ENCODE measurements at places on chromosomes 1 and 21.

DNA sequence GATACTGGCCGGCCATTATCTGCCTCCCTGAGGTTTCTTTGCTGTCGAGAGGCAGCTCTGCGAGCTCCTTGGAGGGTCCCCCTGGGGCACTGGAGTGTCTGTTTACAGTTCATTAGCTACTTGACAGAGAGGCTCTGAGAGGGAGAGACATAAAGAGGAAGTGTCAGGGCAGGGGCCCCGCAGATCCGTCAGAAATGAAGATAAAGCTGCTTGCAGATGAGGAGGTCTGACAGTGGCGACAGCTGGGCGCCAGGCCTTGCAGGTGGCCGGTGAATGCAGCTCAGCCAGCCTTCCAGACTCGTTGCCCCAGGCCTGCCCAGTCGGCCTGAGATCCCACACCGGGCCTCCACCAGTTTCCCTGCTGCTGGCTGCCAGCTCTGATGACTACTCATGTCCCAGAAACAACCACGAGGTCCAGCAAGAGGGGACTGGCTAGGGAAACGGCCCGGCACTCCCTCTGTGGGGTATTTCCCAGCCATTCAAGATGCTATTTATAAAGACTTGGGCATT lies 84.7 kb downstream of the DISP3 start:
- no peak for DNase-seq

DNA sequence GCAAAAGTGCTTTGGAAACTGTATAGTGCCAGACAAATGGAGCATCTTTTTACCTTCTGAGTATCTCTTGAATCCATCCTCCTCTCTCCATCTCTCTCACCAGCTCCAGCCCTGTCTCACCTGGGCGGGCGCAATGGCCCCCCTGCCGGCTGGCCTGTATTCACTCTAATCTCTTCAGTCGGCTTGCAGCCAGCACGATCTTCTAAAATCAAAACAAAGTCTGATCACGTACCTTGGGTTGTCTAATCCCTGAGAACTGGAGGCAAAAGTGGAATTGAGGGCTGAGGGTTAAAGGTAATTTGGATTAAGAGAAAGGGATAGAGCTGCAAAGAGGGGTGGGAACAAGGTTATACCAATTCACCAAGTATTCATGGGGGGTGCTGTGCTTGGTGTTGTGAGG lies 46.0 kb upstream of the LRRN2 start:
- DNase-seq, result no peak

GRCh38 chr1:71014178-71014579 lies 33.4 kb downstream of the PTGER3 start:
- DNase-seq, result no peak

DNA sequence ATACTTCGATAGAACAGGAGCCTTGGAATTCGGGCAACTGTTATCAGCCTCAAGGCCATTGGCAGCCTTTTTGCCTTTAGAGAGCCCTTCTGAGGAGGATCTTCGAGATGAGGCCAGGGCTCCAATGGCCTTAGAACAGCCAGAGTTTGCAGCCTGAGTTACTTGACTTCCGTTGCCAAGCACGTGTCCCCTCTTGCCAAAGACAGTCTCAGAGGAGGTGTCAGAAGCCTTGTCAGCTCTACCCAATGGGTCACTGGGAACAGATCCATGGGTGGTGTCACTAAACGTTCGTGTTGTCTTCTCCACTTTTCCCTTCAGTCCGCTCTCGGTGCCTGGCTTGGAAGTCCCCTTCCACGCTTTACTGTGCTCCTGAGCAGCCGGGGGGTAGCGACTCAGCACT lies 73.2 kb downstream of the KDM1A start:
- no peak for DNase-seq

DNA sequence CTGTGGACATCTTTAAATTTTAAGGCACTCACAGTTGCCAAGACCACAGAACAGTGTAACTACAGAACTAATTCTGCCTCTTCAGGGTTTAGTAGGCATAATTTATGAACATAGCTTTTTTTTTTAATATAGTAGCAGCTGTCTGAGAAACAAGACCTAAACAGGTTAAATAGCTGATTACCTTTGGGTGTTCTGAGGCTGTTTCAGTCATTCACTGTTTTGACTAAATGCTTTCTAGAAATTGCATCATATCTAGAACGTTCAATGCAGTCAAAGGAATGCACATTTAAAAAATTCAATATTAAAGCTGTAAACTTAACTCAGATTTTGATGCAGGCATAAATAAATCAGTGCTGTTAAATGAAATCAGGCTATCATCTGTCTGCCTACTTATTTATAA lies 101.6 kb downstream of the BRINP3 start:
- DNase-seq, result no peak

DNA sequence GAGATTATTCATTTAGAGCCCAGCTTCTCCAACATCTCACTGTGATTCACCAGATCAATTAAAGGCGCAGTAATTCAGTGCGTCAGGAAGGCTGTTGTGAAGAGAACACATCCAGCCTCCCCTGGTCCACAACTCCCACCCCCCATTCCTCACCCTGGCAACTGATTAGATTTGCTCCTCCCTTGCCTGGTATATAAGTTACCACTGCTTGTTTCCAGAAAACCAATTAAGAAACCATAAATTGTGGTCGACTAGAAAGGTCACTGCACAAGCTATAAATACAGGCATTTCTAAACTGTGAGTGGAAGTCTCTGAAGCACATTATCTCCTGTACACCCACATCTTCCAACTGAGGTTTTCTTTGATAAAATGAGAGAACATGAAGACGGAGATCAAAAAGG lies 41.9 kb downstream of the FAM163A start:
- DNase-seq, result no peak

DNA sequence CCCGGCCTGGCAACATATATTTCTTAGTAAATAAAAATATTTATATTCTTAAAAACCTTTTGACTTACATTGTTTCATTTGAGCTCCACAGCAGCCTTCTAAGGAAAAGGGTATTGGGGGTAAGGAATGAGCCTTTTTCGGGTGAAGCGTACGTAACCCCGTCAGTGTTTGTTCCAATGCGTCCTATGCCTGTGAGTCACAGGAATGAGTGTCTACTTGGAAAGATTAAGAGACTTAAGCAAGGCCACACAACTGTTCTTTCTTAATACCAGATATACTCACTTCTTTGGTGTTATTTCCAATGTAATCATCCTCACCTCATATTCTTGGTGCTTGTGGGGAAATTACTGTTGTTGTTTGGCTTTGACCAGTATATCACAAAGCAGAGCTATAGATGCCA lies 22.7 kb downstream of the WDTC1 start:
- no peak for DNase-seq

DNA sequence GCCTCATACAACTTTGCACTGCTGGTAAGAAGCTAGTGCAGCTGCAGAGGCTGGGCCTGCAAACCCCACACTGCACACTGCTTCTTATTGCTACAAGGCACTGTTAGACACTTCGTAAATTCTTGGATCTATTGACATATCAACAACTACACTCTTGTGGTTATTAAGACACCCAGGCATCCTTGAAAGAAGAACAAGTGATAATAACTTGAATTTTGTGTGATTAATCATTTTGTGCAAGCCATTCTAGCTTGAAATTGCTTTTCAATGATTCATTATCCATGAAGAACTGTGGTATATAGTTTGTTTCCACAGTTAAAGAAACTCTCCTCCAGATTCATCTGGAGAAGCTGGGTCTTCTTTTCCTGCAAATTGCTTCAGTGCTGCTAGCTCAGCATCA lies 33.7 kb upstream of the IFI44L start:
- DNase-seq, result no peak

DNA sequence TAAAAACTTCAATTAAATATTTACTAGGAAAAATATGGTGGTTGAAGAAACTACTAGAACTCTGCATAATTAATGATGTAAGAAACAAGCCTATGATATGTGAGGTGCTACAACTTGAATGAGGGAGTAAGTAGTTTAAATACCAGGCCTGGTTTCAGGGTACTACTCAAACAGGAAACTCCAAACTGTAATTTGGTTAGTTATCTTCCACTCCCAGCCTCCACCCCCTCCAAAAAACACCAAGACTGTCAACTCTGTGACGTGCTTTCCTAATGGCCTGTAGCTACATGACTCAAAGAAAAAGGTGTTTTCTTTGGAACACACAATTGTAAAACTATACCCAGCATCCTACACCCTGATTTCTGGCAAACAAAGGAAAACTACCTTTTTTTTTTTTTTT lies 55.9 kb upstream of the RCC1 start:
- DNase-seq, result peak; percentile 32

GRCh38 chr1:80640978-80641377 lies 1159.8 kb upstream of the ADGRL2 start:
- DNase-seq, result no peak

- DNase-seq, result no peak
Observed at GRCh38 chr1:177174921-177175634, 4.3 kb downstream of the BRINP2 start.

DNA sequence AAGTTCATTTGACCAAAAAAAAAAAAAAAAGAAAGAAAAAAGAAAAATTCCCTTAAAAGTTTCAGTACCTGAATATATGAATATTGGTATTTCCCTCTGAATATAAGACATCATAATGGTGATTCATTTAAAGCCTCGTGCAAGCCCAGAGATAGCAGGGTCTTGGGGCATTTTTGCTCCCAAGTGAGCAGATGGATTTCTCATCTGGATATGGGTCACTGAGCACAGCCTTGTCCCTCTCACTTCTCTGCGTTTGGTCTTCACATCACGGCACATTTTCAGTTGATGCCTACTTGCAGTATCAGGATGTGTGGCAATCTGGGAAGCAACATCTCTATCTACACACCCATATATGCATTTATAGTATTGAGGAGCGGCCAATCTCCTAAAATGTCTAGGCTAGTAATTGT lies 12.7 kb downstream of the CD58 start:
- no peak for DNase-seq

- no peak for DNase-seq
Observed at GRCh38 chr21:39149882-39150281, 33.4 kb downstream of the PSMG1 start.

All from fibroblast of gingiva (primary cell).